ENCODE measurements at places on chromosomes 11 and 22. TPM values are rescaled to one million over a fixed set of nuclear protein-coding genes. Genes with fewer than 3 reads are reported as not detected.

DNA sequence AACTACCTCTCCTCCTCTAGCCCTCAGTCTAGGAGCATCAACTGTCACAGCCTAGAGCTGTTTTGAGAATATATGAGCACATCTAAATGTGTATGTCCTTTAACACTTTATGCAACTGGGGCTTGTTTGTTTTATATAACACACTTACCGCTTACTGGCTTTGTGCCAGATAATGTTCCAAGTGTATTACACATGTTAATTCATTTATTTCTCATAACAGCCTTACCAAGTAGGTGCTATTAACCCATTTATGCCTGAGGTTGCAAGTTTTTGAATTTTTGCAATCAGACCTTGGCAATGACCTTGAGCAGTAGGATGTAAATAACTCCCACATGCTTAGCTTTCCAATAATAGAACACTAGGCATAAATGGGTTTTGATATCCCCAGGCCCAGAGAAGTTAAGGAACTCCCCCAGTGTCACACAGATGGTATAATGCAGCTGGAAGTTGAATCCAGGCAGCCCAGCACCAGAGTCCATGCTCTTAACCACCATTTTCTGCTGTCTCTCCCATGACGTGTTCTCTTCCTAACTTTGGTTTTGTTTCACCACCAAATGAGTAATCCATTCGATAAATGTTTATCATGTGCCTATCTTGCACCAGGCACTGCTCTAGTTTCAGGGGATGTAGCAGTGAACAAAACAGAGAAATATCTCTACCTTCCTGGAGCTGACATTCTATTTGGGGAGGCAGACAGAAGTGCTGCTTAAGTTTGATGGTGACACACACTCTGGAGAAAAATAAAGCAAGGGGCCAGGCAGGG is 23.1 kb downstream of the PRDM11 start:
- no peak for DNase-seq

Gene CASP1
- 38.6 TPM for total RNA-seq

Gene C1QTNF6
- 8.0 TPM for total RNA-seq

DNA sequence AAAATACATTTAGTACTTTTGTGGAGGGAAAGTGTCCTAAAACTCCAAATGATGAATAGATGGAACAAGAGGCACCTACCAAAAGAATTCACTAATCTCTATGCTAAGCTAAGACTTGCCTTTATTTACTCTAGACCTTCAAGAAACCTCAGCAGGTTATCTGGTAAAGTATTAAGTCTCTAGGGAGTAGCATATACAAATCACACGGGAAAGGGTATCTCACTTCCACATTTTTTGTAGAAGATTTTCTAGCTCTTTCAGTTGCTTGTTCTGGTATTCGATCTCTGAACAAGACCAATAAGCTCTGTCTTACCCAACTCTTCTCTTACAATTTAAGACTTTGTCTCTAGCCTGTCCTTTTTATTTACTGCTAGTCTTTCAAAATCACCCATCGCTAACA is 18.1 kb upstream of the CADM1 start:
- DNase-seq: no peak

- no peak for DNase-seq
These were observed 426.6 kb downstream of the BRD1 start for GRCh38 chr22:49400941-49401598.

- no peak for DNase-seq
These were observed 11.9 kb downstream of the WNT7B start for GRCh38 chr22:45964926-45965527.

GRCh38 chr11:68958211-68958610 is 22.6 kb downstream of the MRGPRD start:
- DNase-seq: no peak

DNA sequence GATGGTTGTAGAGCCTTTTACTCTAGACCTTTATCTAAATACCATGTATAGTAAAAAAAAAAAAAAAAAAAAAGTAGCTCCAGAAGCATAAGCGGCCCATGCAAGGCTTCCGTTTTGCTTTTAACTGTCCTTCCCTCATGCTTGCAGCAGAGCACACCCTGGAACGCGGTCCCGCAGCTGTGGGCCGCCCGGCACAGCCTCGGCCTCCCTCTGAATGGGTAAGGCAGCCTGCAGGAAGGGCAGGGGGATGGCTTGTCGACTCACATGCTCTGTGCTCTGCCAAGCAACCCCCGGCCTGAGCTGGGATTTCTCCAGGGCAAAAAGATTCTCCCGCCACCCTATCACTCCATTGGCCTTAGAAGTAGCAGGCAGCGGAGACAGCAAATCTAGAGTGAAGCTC is 101.4 kb upstream of the BID start:
- DNase-seq: no peak

DNA sequence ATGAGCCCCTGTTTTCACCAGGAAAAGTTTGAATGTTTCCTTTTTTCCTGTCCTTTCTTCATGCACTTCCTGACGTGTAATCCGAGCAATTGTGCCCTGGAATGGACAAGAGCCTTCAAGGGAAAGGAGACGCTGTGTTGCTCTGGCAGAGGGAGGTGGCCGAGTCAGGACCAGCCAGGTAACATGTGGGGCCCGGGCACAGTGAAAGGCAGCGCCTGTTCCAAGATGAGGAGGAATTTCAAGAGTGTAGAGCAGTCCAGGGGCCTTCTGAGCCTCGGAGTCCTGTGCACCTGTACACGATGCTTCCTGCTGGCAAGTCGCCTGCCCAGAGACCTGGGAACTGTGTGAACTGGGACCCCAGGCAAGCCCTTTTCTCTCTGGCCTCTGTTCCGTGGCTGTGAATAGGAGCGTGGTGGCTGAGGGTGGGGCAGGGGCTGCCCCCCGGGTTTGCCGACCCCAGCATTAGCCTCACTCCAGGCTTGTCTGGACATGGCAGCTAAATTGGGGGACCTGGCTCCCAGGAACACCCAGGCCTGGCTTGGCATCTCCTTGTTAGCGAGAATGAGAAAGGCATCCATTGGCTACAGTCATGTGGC is 92.0 kb downstream of the MYEOV start:
- no peak for DNase-seq

Gene FRMD8
- 41.3 TPM for total RNA-seq

DNA sequence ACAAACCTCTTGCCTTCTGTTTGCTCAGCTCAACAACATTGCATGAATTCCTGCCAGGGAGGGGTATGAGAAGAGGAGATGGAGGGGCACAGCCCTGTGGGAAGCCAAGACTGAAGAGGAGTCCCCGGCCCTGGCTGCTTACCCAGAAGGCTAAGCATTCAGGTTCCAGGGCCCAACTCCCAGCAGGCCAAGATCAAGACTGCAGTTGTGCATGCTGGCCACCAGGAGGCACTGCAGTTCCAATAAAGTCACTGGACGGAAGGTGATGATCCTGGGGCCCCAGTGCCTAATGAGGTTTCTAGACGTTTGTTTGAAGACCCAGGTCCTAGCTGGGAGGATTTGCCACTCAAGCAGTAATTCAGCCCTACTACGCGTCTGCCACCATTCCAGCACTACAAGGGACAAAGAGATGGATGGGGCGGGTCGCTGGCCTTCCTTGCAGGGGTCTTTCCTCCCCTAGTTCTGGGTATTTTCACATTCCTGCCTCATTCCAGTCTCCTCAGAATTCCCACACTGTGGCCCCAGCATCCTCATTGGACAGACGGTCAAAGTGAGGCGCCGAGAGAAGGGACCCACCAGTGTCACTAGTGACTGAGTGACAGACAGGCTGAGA is 23.6 kb downstream of the ALX4 start:
- peak; percentile 49 for DNase-seq

DNA sequence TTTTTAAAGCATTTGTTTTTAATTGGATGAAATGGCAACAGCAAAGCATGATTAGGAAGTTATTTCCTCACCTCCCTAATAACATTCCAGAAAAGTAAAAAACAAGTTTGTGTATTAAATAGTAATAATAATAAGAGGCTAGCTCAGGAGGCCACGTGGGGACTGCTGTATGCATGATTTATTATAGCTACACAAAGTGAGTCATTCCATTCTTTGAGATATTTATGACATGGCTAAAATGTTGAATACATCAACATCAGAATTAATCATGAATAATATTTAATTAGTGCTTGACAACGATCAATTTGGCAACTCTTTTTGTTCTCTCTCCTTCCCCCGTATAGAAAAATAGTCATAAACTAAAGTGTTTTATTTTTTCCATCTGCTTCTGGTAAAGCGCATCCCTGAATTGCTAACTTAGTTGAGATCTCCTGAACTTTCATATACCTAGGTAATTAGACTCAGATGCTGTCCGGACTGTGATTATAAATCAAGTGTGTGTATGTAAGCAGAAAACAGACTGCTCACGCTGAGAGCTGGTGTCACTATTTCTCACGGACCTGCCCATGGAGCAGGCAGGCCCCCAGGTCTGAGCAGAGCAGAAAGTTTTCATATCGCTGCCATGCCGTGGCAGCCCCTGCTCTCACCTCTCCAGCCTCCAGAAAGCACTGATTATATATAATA is 125.7 kb downstream of the WT1 start:
- peak; percentile 46 for DNase-seq

All from kidney (tissue), 22 donors.